ENCODE measurements at places on chromosomes 3 and 15.
A peak's percentile ranks its signal among the peaks of the same experiment; 100 is the strongest.

GRCh38 chr3:128400671-128401070 is 66.0 kb downstream of the DNAJB8 start:
- no peak for DNase-seq

DNA sequence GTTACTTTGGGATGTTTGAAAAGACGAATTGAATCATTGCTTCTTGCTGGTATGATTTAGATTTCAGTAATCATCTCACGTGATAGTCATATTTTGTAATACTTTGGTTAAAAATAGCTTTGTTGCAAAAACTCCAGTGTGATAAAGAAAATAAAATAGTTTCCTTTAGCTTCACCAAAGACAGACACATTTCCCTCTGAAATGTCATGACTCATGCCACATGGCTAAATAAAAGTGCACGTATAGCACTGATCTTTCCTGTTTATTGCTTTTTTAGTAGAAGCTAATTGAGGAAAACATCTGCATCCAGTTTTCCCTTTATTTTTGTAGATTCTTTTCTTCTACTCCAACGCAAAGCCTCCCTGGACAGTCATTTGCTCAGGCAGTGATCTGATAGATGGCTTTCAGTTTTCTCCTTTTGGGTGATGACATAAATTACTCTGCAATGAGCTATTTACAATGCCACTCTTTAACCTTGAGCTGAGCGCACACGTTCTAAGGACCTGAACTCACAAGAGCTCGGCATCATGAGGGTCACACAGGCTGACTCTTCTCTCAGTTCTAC is 84.9 kb downstream of the ARNT2 start:
- DNase-seq: no peak

DNA sequence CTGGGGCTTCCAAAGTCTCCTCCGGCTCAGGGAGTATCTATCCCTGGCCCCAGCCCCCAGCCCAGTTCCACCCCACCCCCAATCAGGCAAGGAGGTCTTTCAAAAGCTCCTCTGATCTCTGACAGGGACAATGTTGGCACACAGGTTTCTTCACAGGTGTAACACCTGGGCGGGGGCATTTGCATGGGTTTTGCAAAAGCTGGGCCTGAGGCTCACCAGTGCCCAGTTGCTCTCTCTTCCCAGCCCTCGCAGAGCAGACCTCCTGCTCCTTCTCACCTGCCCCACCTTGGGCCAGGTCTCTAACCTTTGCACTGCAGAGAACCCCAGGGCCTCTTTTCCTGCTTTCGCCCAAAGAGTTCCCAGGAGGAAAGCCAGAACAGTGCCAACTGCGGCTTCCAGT is 8.6 kb upstream of the CSK start:
- DNase-seq: no peak

DNA sequence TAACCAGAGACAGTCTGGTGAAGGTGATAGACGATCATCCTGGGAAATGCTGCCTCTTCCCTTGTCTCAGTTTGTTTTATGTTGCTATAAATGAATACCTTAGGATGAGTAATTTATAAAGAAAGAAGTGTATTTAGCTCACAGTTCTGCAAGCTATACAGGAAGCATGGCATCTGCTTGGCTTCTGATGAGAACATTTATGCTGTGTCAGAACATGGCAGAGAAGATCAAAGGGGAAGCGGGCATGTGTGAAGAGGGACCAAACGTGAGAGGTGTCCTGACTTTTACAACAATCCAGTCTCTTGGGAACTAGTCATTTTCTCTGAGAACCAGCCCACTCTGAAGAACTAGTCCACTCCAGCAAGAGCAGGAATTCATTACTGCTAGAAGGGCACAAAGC is 9.6 kb downstream of the CMC1 start:
- no peak for DNase-seq

GRCh38 chr3:120854908-120855526 is 53.0 kb upstream of the STXBP5L start:
- no peak for DNase-seq

DNA sequence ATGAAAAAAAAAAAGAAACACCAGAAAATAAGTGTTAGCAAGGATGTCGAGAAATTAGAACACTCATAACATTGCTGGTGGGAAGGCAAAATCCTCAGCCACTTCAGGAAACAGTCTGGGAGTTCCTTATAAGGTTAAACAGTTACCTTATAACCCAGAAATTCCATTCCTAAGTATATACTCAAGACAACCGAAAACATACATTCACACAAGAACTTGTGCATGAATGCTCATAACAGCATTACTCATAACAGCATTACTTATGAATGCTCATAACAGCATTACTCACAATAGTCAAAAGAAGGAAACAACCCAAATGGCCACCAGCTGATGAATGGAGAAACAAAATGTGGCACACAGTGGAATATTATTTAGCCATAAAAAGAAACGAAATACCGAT is 34.8 kb upstream of the DCP1A start:
- peak; percentile 5 for DNase-seq

DNA sequence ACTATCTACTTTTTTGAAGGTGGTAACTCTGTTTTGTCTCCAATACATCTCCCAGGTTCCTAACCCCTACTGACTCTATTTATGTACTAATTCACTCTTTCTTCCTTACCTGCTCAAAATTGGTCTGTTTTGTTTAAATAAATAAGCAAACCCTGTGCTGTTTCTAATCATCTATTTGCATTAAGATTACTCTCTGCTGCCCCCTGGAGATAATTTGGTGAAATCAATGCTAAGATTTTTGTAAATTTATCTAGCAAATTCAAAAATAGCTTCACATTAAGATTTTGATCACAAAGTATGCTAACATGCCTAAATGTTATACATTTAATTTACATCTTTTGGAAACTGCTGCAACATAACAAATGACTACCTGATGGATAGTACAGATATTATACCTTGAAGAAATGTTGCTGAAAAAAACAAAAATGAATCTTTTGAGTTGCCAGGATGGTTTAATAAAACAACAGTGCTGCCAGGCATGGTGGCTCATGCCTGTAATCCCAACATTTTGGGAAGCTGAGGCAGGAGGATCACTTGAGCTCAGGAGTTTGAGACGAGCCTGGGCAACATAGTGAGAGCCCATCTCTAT is 4.4 kb upstream of the CD200R1 start:
- DNase-seq: peak; percentile 36

GRCh38 chr3:140572334-140572733 is 105.5 kb upstream of the TRIM42 start:
- DNase-seq: no peak

- no peak for DNase-seq
These were observed 32.7 kb downstream of the PTH1R start for GRCh38 chr3:46910166-46910760.

- no peak for DNase-seq
These were observed 13.9 kb downstream of the SEC61A1 start for GRCh38 chr3:128066114-128066513.

GRCh38 chr15:42584031-42584765 is 8.8 kb downstream of the STARD9 start:
- no peak for DNase-seq

- DNase-seq: no peak
These were observed 399.9 kb downstream of the SQOR start for GRCh38 chr15:46034755-46035154.

DNA sequence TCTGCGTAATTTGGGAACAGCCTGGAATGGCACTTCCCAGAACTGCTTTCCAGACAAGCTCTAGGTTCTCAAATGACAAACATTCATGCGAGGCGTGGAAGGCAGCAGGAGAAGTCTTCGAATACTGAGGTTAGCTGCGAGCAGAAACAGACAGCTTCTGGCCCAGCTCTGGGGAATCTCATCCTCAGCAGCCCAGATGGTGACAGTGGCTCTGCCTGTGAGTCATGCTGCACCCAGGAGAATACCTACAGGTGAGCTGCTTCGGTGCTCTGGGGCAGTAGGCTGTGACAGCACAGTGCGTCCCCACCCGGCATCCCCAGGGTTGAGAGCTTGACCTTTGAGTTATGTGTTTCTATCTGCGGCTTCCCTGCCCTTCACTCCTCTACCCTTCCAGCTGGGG is 258.6 kb downstream of the KLF13 start:
- DNase-seq: no peak

DNA sequence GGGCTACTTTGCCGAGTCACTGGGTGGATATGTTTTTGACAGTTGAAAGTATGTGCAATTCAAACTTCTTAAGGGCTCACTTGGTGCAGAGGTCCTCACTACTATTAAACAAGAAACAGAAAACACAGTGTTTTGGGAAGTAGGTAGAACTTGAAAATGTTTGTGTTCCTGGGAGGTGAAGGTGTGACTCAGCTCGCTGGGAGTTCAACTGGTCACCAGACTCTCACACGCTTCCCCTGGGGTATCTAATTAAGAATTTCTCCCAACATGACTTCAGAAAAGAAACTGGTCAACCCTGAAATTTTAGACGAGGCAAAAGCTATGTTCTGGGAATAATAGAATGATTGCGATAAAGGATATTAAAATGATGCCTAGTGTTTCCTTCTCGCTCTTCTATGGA is 1039.8 kb upstream of the SEMA6D start:
- DNase-seq: no peak

DNA sequence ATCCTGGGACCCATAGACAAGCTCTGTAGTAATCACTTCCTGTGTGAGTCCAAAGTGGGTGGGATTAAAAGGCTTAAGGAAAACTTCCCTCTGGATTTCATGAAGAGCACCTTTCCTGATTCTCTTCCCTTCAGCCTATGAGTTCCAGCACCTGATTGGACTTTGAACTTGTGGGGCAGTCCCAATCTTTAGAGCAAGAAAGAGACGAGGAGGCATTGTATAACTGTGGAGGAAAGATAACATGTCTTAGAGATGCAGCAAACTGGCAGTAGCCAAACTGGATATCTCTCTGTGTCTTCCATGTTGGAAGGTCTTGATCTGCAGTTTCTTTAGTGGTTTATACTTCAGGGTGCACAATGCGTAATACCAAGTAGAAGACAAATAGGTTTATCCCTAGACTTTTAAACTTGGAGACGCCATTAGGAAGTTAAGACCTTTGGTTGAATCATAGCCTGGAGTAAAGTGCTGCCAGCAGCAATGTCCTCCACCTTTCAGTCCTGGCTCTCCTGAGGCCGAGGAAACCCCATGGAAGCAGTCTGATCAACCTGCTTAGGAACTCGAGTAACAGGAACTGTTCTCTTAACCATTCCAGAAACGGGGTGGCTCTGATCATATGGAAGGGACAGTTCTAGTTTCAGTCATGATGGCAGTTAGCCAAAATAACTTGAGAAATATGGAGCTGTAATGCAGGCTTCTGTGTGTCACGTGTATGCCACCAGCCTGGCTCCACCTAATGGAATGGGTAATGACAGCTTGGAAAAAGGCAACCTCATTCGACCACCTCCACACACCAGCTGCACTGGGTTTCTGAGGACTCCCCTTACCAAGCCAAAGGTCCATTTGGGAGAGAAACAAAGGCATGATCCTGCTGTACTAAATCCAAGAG is 4.7 kb downstream of the EIF1B start:
- no peak for DNase-seq

Measured in ACHN (cell line).